LHCN-M2 (cell line): ENCODE measurements at places on chromosomes 1 and 21.
A peak's percentile ranks its signal among the peaks of the same experiment; 100 is the strongest.

GRCh38 chr21:45554477-45555175 lies 12.4 kb upstream of the SLC19A1 start:
- peak; percentile 69 for DNase-seq

GRCh38 chr1:74586253-74586897 lies 74.0 kb upstream of the LRRC53 start:
- DNase-seq, result no peak

GRCh38 chr1:35120458-35121133 lies 41.4 kb downstream of the ZMYM1 start:
- no peak for DNase-seq

DNA sequence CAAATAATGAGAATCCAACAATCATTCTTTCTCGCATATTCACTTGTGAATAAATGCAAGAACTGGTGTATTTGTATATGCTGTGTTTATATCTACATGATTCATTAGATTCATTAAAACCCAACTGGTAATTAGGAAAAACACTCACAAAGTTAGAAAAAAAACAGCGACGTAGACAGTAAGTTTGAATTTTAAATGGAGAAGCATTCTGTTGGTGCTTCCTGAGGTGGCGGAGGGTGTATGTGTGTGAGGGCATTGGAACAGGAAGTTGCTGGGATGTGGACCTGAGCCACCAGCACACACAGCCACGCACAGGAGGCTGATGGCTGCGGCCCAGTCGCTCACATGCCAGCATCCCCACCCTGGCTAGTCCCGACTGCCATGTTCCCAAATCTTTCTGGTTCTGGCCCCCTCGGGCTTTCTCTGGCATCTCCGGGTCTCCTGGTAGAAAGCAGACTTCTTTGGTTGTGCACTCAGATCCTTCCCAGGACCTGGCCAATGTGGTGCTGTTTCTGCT lies 121.6 kb upstream of the IRF2BP2 start:
- no peak for DNase-seq

- DNase-seq, result no peak
These were observed 23.4 kb downstream of the FNBP1L start for GRCh38 chr1:93471284-93471683.

GRCh38 chr1:231478811-231479210 lies 49.7 kb upstream of the TSNAX start:
- DNase-seq, result no peak

GRCh38 chr1:209769171-209769904 lies 13.5 kb downstream of the TRAF3IP3 start:
- peak; percentile 83 for DNase-seq

GRCh38 chr1:233045588-233045987 lies 95.2 kb downstream of the NTPCR start:
- peak; percentile 54 for DNase-seq

DNA sequence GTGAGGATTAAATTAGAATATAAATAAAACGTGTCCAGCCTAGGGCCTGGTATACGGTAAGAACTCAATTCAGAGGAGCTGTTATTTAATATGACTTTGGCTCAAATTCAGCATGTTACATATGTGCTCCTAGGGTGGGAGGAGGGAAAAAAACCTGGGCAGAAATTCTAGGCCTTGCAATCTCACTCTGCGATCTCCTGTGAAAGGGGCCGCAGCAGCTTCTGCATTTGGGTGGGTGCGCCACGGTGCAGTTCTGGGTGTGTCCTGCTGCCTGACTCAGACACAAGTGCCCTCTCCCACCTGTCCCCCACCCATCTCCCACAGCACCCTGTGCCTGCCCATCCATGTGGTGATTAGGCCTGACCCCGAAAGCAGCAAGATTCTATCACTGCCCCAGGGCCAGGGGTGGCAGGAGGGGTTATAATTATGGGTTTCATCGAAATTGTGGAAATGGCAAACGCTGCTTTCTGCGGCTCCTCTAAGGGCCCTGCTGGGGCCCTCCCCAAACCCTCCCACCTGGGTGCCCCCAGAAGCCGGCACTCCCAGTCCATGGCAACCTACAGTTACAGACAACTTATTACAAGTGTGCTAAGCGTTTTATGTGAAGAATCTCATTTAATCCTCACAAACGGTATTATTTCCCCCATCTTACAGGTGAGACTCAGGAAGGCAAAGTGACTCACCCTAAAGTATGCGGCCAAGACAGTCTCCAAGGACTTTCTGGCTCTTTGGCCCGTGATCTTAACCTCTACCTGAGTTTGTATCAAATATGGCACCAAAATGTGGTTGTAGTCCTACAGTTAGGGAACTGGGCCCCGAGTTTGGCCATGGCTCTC lies 25.5 kb upstream of the GRHL3 start:
- DNase-seq, result no peak

- no peak for DNase-seq
These were observed 21.3 kb upstream of the CYP4X1 start for GRCh38 chr1:47002211-47002610.

DNA sequence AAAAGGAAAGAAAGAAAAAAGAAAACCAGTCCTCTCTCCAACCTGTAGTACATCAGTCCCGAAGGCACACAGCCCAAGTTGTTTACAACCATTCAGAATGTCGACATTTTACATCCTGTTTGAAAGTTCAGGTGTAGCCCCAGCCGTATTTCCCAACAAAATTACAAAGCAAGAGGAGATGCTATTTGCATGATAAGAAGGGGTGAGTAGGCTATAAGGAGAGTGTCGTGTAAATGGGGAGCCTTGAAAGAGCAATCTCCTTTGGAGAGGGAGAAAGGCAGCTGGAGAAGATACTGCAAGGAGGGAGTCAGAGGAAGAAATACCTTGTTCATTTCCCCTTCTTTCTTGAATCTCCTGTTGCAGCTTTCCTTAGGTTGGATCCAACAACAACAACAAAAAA lies 35.5 kb upstream of the DENND1B start:
- no peak for DNase-seq

DNA sequence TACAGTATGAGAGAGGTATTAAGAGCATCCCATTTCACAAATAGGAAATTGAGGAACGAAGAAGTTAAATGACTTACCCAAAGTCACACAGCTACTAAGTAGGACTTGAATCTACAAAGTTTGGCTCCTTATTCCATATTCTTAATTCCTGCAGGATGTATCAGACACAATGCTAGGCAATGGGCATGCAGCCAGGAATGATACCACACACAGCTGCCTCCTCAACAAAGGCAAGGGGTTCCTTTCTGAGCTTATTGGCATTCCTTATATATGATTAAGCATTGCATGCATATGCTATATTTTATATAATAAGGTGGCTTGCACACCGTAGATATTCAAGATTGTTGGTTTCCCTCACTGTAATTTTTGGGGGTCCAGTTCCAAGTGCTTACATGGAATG lies 34.2 kb upstream of the JUN start:
- peak; percentile 92 for DNase-seq

- DNase-seq, result no peak
These were observed 9.0 kb downstream of the WNT4 start for GRCh38 chr1:22133931-22134324.

DNA sequence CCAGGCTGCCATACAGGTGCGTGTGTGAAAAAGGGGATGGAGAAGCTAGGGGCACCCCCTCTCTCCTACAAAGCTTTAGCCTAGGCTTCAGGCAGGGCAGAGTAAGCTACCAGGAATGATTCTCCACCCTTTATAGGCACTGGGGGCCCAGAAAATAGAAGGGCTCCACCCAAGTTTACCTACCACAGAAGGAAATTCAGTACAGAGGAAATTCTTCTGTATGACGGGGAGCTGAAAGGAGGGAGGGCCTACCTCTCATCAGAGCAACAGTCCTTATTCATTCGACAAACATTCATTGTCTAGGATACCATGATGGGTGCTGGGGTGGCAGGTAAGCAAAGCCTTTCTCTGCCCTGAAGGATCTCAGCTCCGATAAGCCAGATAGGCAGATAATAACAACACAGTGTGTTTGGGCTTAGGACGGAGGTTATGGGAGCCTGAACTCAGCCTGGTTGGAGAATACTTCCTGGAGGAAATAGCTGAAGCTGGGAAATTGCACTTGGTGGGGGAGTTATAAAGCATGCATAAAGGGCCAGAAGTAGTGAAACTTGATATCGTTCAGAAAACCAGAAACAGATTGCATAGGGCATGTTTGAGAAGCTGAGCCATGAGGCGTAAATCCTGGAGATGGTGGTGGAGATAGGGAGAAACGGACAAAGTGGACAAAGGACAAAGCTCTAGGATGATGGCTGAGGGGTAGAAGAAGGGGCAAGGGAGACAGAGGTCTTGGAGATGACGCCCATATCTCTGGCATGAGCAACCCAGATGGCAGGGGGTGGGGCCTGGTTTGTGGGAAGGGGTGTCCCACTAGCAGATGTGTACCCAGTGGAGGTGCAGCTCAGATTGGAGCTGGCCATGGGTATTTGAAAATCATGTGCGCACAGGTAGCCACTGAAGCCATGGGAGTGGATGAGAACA lies 5.3 kb upstream of the P3R3URF start:
- peak; percentile 40 for DNase-seq
